ENCODE measurements at places on chromosomes 13 and 19.
A peak's percentile ranks its signal among the peaks of the same experiment; 100 is the strongest.

DNA sequence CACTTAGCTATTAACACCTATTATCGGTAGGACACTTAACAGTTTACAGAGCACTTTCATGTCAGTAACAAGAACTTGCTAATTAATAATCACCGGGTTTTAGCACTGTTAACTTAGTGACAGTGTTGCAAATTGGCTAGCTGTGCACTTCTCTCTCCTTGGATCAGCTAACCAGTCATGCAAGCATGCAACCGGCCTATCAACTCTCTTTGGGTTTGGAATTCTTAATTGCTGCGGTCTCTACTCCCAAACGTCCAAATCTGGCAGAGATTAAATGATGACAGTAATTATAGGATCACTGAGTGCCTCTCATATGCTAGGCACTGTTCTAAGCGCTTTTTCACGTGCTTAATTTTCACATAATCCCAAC lies 1.2 kb downstream of the EPS15L1 start:
- DNase-seq = peak; percentile 70

DNA sequence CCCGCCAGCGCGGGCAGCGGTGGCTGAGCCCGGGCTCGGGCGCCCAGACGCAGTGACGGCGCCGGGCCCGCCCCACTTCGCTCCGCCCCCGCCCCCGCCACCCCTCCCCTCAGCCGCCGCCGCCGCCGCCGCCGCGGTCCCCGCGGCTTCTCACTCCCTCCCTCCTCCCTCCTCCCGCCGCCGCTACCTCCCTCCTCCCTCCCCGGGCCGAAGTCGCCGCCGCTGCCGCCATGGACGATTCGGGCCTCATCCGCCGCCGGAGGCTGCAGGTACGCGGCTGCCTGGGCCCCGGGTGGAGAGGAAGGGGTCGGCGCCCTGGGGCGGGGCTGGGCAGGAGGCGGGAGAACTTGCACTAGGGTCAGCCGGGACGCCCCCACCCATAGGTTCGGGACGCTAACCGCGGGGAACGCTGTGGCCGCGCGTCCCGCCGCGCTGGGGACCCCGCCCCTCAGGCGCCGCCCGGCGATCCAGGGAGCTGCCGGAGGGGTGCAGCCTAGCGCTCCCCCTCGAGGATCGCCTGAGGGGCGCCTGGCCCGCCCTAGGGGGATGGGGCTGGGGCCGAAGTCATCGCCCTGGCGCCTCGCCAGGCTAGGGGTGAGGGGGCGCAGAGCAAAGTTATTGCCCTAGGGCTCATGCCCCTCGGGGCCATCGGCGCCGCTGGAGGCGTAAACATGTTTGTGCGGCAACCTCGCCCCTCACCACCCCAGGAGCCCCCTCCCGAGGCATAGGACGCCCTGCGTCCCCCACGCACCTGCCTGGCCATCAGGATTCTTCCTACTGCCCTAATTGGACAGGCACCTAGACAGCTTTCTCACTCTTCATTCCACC lies 427 bp downstream of the RTBDN start:
- peak; percentile 61 for DNase-seq

DNA sequence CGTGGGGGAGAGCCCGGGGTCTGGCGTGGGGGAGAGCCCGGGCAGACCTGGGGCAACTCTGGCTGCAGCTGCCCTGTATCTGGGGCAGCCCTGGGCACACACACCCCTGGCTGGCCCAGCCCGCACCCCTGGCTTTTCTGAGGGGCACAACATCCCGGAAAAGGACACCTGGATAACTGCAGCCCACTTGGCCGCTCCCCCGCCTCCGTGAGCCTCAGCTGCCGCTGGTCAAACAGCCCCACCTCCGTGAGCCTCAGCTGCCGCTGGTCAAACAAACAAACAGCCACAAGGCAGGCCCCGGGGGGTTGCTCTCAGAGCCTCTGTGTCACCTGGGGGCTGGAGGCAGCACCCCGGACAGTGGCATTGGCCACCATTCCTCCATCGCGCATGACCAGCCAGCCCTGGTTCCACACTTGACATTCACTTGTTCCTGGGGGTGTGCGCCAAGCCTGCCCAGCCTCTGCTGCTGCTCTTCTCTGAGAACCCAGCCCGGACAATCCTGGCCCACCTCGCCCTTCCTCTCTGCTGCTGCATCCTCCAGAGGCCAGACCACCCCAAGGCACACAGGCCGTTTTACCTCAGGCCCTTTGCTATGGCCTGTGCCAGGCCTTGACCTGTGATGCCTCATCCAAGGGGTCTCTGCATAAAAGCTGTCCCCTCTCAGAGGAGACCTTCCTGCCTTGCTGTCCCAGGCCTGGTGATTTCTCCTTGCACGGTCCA lies 19.9 kb downstream of the CEBPG start:
- DNase-seq = no peak

- DNase-seq = no peak
Observed at GRCh38 chr19:2216361-2217225, 19.5 kb downstream of the PLEKHJ1 start.

- DNase-seq = no peak
Observed at GRCh38 chr13:99970651-99971575, 654 bp downstream of the ZIC5 start.

All from T47D (cell line).